ENCODE measurements at places on chromosomes 5 and 9. TPM values are rescaled to one million over a fixed set of nuclear protein-coding genes. Genes with fewer than 3 reads are reported as not detected.

NACC2 gene
- total RNA-seq = 18.8 TPM

IL9 gene
- not detected for total RNA-seq

ZNF454 gene
- 1.2 TPM for total RNA-seq

TTC16 gene
- total RNA-seq = not detected

CCDC171 gene
- total RNA-seq = 0.81 TPM

PCDHA1 gene
- total RNA-seq = not detected
